Esophagus muscularis mucosa (tissue), 4 donors: ENCODE measurements at places on chromosomes 3 and 15. TPM values are rescaled to one million over a fixed set of nuclear protein-coding genes. Genes with fewer than 3 reads are reported as not detected.

SI gene
- not detected for total RNA-seq

HESX1 gene
- 0.83 TPM for total RNA-seq

GRCh38 chr3:63768888-63769287, 50.2 kb upstream of the C3orf49 start:
- H3K4me1 ChIP-seq: no peaks in the 10 kb centered on the region
- H3K27me3 ChIP-seq: no peaks in the 10 kb centered on the region
- no peaks in the 10 kb centered on the region for H3K36me3 ChIP-seq
- DNase-seq: no peak
- no peak overlapping the region for H3K27ac ChIP-seq

FAN1 gene
- total RNA-seq: 18.2 TPM

DNA sequence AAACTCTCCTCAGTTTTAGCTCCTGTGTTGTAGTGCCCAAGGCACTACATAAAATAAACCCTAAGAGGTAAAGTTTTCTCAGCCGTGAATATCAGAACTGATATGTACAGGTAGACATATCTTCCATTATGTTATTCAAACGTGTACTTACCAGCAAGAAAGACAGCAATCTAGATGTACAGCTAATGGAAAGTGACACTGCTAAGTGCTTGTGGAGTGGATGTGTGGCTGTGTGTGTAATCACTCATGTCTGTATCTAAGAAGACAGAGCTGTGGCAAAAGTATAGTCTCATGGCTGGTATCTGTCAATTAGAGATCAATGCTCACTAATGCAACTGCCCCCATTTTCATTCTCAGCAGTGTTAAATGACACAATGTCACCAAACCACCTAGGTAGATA, 101.3 kb downstream of the FMN1 start:
- DNase-seq: no peak
- peaks cover 34% of the 10 kb centered on the region for H3K4me1 ChIP-seq
- H3K36me3 ChIP-seq: no peaks in the 10 kb centered on the region
- H3K27ac ChIP-seq: no peak overlapping the region

TMEM207 gene
- total RNA-seq: not detected

DNA sequence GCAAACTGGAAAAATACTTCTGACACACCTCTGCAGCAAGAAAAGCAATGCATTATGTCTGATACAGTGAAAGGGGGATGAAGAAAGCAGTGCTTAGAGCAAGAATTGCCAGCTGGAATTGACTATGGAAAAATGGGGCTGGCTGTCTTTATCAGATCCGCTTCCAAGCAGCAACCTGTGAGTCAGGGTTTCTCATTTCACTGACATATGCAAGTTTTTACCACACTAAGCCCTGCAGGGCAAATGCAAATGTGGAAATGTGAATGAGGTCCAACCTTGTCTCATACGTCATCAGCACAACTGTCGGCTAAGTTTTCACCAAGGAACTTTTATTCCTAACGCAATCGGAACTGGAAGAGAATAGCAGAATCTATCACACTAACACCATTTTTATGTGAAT, 172.5 kb upstream of the GADL1 start:
- H3K27ac ChIP-seq: no peak overlapping the region
- H3K36me3 ChIP-seq: no peaks in the 10 kb centered on the region
- H3K4me3 ChIP-seq: no peak overlapping the region

DNA sequence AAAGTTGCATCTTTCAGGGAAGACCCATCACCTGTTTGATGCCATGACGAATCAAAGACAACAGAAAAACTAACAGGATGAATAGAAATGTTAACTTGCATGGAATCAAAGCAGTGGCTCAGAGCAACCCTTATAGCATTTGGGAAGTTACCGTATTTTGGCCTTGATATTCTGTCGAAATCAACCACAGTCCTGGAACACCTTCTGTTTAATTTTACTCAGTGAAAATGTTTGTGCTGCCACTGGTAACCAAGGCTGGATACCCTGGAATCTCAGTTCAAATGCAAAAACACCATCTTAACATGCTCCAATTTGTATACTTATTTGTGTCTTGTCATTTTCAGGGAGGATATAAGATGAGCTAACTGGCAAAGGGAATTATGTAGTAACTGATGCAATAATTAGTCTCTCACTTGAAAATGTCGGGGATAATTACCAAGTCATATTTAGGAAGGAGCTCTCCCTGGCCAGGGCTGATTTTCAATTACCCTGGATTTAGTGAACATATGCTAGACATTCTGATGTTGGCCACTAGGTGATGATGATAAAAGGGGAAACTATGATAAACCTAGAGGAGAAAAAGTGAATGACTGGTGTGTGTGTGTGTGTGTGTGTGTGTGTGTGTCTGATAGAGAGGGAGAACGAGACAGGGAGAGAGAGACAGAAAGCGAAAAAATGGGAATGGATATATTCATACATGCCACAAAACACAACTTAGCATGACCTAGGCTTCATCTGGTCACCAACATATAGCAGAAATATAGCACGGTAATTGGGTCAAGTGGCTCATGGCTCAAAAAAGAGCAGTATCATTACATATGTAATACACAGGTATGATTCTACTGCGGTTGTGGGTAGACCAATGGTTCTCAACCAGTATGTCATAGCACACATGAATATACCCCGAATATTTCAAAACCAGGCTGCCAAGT, 19.0 kb upstream of the PRICKLE2 start:
- no peaks in the 10 kb centered on the region for H3K27me3 ChIP-seq
- H3K4me3 ChIP-seq: no peak overlapping the region
- H3K4me1 ChIP-seq: peaks cover 91% of the 10 kb centered on the region
- DNase-seq: no peak

DNA sequence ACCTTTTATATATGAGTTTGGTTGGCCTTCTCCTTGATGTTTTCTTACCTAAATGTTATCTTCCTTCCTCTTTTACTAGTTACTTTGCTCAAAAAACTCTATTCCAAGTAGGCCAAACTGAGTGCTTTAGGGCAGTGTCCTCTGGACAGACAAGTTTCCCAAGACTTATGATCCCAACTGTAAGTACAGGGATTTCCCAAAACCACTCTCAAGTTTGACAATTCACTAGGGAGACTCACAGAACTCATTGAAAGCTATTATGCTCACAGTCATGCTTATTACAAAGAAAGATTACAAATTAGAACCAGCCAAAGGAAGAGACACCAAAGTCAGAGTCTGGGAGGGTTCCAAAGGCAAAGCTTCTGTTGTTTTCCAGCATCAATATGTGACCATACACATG, 534.2 kb upstream of the ALCAM start:
- H3K27me3 ChIP-seq: no peaks in the 10 kb centered on the region
- H3K4me3 ChIP-seq: no peak overlapping the region
- DNase-seq: no peak
- H3K27ac ChIP-seq: no peak overlapping the region
- H3K36me3 ChIP-seq: no peaks in the 10 kb centered on the region

CLDN18 gene
- not detected for total RNA-seq

- no peak overlapping the region for H3K4me3 ChIP-seq
- no peaks in the 10 kb centered on the region for H3K36me3 ChIP-seq
- H3K27ac ChIP-seq: no peak overlapping the region
- no peak for DNase-seq
- no peaks in the 10 kb centered on the region for H3K27me3 ChIP-seq
Measured at GRCh38 chr15:80783260-80783659, 4.1 kb downstream of the CEMIP start.

DNA sequence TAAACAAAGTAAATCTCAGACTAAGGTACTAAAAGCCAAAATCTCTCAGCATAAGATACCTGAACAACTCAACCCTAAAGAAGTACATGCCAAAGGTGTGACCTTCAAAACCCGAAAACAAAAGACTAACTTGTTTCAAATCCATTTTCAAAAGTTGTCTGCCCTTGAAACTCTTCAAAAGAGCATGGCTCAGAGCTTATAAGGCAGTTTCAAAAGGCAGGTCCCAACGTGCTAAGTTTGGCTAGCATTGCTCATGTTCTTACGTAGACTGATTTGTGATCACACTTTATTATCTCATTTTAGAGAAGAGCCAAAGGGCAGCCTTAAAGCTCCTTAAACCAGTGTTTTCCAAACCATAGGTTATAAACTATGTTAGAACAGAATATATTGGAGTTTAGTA, 112.2 kb downstream of the FEZF2 start:
- no peak overlapping the region for H3K27ac ChIP-seq
- H3K4me3 ChIP-seq: no peak overlapping the region
- H3K36me3 ChIP-seq: peaks cover 26% of the 10 kb centered on the region
- no peaks in the 10 kb centered on the region for H3K27me3 ChIP-seq
- DNase-seq: no peak

C2CD4A gene
- not detected for total RNA-seq

DNA sequence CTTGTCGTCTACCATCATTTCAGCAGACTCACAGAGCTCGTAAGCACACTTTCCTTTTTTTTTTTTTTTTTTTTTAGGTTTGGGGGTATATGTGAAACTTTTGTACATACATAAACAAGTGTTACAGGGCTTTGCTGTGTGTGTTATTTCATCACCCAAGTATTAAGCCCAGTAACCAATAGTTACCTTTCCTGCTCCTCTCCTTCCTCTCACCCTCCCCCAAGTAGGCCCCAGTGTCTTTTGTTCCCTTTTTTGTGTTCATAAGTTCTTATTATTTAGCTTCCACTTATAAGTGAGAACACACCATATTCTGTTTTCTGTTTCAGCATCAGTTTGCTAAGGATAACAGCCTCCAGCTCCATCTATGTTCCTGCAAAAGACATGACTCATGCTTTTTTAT, 746.8 kb downstream of the GRM7 start:
- no peak overlapping the region for H3K4me3 ChIP-seq
- no peak overlapping the region for H3K27ac ChIP-seq
- no peak for DNase-seq
- no peaks in the 10 kb centered on the region for H3K36me3 ChIP-seq
- H3K27me3 ChIP-seq: no peaks in the 10 kb centered on the region

DNA sequence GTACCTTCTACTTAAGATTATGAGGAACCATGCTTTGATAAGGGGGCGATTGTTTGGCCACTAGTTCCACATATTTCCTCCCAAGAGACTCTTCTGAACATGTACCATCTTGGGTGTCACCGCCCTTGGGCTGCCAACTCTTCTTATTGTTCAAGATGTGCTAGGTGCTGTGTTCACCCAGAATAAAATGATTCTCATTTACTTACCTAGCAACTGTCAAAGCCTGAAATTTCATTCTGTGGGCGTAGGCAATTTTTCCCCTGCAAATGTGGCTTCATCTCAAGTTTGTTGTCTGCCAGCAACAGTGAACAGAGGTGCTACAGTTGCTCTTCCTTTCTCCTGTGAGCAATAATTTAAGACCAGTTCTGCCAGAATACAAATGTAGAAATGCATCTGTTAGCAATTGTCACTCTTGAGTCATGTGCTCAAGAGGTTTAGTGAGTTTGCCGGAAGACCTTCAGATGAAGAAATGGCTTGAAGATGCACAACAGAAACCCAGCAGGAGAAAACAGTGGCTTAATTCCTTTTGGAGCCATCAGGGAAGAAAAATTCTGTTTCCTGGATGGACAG, 41.3 kb upstream of the RARB start:
- H3K27ac ChIP-seq: no peak overlapping the region
- no peaks in the 10 kb centered on the region for H3K4me1 ChIP-seq
- no peaks in the 10 kb centered on the region for H3K27me3 ChIP-seq
- no peaks in the 10 kb centered on the region for H3K36me3 ChIP-seq
- no peak overlapping the region for H3K4me3 ChIP-seq

- no peaks in the 10 kb centered on the region for H3K36me3 ChIP-seq
- DNase-seq: no peak
- no peak overlapping the region for H3K27ac ChIP-seq
- no peak overlapping the region for H3K4me3 ChIP-seq
Measured at GRCh38 chr3:6326771-6327170, 534.1 kb upstream of the GRM7 start.

GRCh38 chr3:195133013-195133412, 137.9 kb downstream of the XXYLT1 start:
- H3K27me3 ChIP-seq: no peaks in the 10 kb centered on the region
- H3K4me3 ChIP-seq: no peak overlapping the region
- peak overlapping the region; percentile 74 for H3K27ac ChIP-seq
- H3K4me1 ChIP-seq: no peaks in the 10 kb centered on the region
- no peak for DNase-seq
- no peaks in the 10 kb centered on the region for H3K36me3 ChIP-seq

DNA sequence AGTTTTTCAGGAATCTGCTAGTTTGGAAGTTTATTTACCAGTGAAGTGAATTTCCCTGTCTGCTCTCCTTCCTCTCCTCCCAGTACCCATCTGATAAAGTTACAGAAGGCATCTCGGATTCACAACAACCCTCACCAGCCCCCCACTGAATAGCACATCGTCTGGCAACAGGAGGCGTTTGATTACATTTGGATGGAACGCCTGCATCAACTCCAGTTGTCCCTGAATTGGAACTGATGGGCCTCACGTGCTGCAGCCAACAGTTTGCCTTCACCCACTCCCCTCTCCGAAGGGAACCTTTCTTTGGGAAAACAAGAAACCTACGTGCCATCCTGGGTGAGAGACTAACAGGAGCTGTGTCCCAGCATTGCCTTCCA, 59.5 kb upstream of the BCL6 start:
- H3K4me1 ChIP-seq: peaks cover 13% of the 10 kb centered on the region
- H3K27me3 ChIP-seq: no peaks in the 10 kb centered on the region
- no peak for DNase-seq
- no peaks in the 10 kb centered on the region for H3K36me3 ChIP-seq
- H3K4me3 ChIP-seq: no peak overlapping the region

BDH1 gene
- 9.1 TPM for total RNA-seq

- no peaks in the 10 kb centered on the region for H3K36me3 ChIP-seq
- no peaks in the 10 kb centered on the region for H3K27me3 ChIP-seq
- H3K4me1 ChIP-seq: peaks cover 4% of the 10 kb centered on the region
- H3K27ac ChIP-seq: no peak overlapping the region
- H3K4me3 ChIP-seq: no peak overlapping the region
- DNase-seq: no peak
Measured at GRCh38 chr3:191721990-191722389, 261.0 kb downstream of the PYDC2 start.

DNA sequence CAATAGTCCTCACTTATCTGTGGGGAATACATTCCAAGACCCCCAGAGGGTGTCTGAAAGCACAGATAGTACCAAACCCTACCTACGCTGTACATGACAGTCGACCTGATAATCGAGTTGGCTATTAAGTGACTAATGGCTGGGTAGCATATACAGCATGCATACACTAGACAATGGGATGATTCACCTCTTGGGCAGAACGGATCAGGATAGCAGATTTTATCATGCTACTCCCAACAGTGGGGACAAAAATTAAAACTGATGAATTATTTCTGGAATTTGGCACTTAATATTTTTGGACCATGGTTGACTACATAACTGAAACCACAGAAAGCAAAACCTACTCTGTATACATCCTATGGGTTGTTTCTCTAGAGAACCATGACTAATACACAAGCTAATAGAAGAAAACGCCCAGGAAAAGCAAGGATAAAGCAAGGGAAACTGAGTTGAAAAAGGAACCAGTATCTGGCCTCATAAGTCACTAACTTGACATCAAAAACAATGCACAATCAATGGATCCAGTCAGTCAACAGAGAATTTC, 15.5 kb downstream of the ATG3 start:
- H3K4me1 ChIP-seq: peaks cover 7% of the 10 kb centered on the region
- H3K27me3 ChIP-seq: no peaks in the 10 kb centered on the region
- no peak overlapping the region for H3K4me3 ChIP-seq
- peaks cover 23% of the 10 kb centered on the region for H3K36me3 ChIP-seq

GRCh38 chr15:41780266-41780665, 6.0 kb downstream of the MAPKBP1 start:
- H3K4me3 ChIP-seq: no peak overlapping the region
- H3K36me3 ChIP-seq: no peaks in the 10 kb centered on the region
- H3K27ac ChIP-seq: peak overlapping the region; percentile 89
- H3K4me1 ChIP-seq: peaks cover 65% of the 10 kb centered on the region
- DNase-seq: peak; percentile 75
- H3K27me3 ChIP-seq: no peaks in the 10 kb centered on the region
